ENCODE measurements at places on chromosomes 12 and 14. TPM values are rescaled to one million over a fixed set of nuclear protein-coding genes. Genes with fewer than 3 reads are reported as not detected.

Gene OTOGL
- total RNA-seq = 0.31 TPM

DNA sequence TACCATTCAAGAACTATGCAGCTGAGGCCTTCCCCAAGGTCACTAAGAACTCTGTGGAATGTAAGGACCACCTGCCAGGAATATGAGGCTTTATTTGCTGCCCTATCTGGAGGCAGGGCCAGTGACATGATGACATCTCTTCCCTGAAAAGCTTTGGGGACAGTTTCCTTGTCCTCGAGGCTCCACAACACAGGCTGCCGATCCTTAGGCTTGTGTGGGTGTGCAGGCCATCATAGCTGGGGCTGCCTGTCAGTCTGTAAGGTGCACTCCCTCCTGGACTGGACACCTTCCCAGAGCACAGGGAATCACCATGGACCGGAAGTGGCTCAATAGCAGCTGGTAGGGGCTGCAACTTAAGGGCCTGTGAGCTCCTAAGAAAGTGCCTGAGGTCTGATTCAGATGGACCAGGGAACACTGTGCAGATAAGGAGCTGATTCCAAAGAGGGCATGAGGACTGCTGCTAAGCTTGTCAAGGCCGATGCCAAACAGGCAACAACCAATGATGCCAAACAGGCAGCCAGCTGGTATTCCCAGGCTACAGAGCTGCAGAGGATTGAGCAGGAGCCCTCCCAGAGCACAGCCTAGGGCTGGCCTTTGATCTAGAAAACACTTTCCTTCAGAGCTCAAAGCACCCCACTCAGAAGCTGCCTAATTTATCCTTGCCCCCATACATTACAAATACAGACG is 84.3 kb downstream of the CRACR2A start:
- DNase-seq = no peak

DNA sequence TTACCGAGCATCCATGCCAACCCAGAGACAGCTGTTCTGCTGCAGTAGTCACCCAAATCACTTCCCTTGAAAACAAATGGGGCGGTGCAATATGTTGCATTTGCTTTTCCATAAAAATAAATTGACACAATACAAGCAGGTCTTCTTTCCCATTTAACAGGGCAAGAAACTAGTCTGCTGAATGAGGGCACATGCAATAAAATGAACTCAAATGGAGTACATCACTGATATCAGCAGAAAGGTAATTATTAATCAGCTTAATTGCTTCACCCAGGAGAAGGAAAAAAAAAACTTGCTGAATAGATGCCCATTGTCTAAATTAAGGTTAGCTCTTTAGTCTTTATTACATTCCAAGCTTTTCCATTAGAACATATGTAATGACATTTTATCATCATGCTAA is 175.1 kb upstream of the GZMB start:
- no peak for DNase-seq

Gene PPP1R36
- total RNA-seq = 0.93 TPM

Gene OR4E2
- not detected for total RNA-seq

Gene CNPY2
- total RNA-seq = 195 TPM

All from H1 (cell line).